ENCODE measurements at places on chromosomes 4 and X.

DNA sequence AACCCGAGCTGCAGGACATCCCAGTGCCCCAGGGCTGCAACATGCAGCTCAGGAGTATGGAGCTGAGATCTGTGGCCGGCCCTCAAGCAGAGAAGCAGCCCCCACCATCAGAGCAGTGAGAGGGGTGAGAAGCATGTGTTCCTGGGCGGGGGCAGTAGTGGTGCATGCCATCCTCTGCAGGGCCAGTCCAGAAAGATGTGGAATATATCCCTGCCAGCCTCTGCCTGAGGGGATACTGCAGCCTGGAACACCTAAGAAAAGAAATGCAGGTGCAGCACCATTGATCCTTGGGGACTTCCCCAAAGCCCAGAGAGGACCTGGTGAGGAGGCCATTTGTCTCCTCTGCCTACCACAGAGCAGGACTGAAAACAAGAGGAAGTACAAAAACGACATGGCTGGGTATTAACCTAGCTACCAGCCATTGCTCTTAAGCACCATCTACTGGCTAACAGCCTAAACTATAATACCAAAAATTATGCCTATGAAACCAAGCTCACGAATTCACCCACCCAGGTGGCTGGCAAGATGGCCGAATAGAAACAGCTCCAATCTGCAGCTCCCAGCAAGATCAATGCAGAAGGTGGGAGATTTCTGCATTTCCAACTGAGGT, 158.8 kb downstream of the ADGRA3 start:
- peak; percentile 10 for DNase-seq

GRCh38 chrX:7586126-7586525, 256.8 kb upstream of the VCX start:
- DNase-seq, result no peak

DNA sequence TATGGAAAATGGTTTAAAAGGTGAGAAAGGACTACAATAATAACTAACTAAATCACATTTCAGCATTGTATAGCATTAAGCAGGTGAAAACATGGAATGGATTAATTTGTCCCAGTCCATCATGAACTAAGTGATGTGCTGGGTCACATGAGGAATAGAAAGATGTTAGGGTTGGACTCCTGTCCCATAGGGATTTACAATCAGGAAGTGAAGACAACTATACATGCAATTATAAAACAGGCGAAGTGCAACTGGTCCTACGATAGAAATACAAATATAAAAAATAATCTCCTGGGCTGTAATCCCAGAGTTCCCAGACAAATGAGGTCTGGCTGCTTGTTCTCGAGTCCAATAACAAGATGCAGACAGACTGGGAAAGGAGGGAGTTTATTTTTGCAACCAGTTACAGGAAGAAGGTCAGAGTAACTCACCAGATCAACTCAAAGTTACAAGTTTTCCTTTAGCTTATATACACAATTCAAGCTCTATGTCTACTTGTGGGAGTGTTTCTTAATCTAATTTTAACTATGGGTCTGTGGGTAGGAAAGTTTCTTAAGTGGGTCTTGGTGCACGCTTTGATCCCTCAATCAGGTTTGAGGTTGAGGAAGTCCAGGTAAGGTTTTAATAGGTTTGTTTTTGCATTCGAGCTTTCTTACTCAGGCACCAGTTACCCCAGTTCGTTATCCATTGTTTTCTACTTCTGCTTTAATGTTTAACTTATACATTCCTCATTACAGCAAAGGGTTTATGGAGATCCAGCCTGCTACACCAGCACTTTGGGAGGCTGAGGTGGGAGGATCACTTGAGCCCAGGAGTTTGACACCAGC, 50.1 kb downstream of the IGFBP7 start:
- no peak for DNase-seq

GRCh38 chr4:16830081-16830480, 68.4 kb downstream of the LDB2 start:
- DNase-seq, result no peak

GRCh38 chr4:174423257-174423944, 98.9 kb downstream of the HPGD start:
- DNase-seq, result no peak

- DNase-seq, result no peak
These were observed 107.4 kb downstream of the HMX1 start for GRCh38 chr4:8763966-8764901.

GRCh38 chr4:70721747-70722146, at the start of gene RUFY3:
TSS of gene RUFY3 (plus strand) at chr4:70721964. CDS start at chr4:70722574, 610 bp downstream.
- DNase-seq, result peak; percentile 88

DNA sequence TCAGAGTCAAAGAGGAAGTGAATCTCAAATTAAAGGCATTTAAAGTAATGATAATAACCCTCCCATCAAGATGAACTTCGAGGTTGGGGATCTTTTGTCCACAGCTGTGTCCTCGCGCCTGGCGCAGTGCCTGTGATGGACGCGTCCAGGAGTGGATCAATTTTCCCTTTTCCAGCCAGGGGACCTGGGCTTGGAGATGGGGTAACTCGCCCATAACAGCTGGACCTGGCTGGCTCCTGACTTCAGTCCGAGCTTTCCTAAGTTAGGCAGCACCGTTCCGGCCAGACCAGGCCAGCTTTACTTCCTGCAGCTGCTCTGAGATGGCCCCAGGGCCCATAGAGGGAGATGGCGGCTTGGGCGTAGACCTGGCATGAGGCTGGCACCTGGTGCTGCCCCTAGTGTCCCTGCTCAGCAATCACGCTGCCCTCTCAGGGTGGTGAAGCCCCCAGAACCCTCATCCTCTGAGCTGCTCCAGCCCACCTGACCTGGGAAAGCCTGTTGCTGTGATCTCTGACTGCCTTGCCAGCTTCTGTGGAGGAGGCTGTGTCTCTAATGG, 23.9 kb downstream of the ADRA2C start:
- DNase-seq, result no peak

GRCh38 chr4:47562297-47562696, 77.2 kb downstream of the ATP10D start:
- no peak for DNase-seq

DNA sequence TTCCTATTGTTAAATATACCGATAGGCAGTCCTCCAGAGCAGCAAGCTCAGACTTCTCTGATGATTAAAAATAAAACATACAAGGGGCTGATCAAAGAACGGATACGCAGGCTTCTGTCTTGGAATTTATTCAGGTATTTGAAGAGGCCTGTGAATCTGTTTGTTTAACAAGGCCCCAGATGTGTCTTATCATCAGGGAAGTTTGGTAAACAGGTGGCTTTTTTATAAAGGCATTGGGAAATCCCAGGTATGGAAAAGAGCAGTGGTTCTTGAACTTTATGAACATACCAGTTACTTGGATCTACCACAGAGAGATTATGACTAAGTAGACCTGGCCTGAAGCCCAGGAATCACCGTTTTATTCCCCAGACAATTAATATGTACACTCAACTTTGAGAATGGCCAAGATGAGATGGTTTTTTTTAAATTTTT, 47.9 kb downstream of the SOWAHB start:
- peak; percentile 52 for DNase-seq

DNA sequence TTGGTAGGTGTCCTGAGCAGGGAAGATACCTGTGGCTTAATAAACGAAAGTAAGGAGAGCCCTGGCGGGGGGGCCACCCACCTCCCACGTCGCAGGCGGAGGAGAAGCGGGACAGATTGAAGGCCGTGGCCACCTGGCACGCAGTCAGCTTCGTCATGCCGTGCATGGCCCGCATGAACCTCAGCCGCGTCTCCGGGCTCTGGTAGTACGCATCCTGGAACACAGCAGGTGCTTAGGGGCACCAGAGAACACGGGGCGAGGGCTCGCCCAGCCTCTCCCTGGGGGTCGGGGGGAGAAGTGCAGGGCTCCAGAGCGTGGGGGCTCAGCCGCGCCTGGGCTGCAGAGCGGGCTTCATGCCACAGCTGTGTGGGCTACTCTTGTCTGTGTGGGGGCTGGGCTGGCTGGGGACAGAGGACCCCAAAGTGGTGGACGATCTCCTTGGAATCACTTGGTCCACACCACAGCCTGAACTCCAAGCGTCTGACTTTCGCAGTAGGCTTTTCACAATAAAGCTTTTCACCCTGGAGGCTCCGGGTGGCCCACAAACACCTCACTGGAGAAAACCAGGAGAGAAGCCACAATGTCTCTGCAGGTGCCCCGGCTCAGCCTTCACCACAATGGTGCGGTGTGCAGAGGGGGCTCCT, 27.1 kb upstream of the SLC25A6 start:
- no peak for DNase-seq

DNA sequence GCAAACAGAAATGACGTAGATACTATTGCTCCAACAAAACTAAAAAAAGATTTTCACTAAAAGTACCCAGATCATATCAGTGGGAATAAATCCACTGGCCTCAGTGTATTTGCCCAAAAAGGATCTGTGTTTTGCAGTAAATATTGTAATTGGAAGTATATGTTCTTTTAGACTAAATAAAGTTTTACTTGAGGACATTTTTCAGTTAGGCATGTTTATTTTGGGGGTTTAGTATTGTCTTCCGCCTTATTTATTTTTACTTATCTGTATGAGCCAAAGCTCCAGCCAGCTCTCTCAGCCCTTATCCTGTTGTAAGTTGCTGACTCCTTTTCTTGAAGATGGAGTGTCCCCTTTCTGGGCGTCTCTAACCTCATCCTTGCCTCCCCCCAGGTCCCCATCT, 49.8 kb downstream of the PTTG2 start:
- no peak for DNase-seq

Data from AG09319 (cell line).